NCI-H2081 (cell line): ENCODE measurements at places on chromosomes 12 and 14.

DNA sequence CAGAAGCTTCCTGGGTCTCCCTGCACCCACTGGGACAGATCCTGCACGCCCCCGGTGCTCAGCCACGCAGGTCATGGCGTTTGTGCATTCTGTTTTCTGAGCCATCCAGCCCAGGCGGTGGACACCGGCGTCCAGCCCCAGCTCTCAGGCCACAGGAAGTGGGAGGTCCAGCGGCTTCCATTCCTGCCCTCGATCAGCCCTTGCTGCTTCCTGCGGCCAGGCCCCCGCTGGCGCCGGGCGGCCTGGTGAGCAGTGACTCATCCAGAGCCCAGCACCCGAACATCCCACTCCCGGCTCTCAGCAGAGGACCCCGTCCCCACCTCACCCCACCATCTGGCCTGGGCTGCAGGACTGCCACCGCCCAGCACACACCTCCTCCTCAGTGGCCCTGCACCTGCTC, 18.0 kb upstream of the NUDT14 start:
- no peak for DNase-seq

- DNase-seq, result peak; percentile 100
Observed at GRCh38 chr12:129550353-129550752, 353.5 kb downstream of the TMEM132D start.

- peak; percentile 54 for DNase-seq
Observed at GRCh38 chr12:88577537-88577936, 2.7 kb downstream of the KITLG start.

- DNase-seq, result no peak
Observed at GRCh38 chr12:104480826-104481440, 24.2 kb downstream of the CHST11 start.

DNA sequence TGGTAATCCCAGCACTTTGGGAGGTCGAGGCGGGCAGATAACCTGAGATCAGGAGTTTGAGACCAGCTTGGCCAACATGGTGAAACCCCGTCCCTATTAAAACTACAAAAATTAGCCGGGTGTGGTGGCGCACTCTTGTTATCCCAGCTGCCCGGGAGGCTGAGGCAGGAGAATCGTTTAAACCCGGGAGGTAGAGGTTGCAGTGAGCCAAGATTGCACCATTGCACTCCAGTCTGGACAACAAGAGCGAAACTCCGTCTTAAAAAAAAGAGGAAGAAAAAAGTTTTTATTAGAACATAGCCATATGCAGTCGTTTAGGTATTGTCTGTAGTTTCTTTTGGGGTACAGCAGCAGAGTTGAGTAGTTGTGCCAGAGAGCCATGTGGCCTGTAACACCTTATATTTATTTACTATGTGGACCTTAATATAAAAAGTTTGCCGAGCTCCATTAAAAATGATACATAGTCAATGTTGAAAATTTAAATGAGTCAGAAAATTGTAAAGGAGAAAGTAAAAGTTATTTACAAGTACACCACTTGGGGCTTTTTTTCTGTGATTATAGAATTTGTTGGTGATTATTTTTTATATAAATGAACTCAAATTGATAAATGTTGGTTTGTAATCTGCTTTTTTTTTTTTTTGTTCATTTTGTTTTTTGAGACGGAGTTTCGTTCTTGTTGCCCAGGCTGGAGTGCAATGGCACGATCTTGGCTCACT, 2.2 kb downstream of the ADIPOR2 start:
- DNase-seq, result no peak

GRCh38 chr14:101233021-101233366, 328.3 kb upstream of the DIO3 start:
- DNase-seq, result no peak

- no peak for DNase-seq
Observed at GRCh38 chr12:2295941-2296461, 243.2 kb downstream of the CACNA1C start.

DNA sequence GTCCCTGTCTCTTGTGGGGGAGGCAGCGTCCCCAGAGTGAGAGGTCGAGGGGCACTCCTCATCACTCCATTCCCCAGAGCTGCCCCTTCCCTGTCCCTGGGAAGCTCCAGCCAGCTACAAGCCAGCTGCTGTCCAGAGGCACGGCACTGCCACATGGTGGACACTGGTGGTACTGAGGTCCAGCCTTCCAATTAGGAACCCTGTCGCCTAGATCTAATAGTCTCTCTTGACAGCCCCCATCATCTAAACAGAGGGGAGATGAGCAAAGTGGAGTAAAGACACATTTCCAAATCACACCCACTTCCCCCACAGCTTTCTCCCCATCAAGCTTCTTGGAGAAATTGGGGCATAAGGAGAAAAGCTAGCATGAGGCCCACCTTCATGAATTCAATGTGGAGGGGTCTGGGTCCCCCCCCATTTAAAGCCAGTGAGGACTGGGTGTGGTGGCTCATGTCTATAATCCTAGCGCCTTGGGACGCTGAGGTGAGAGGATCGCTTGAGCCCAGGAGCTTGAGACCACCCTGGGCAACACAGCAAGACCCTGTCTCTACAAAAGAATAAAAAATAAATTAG, 2.1 kb upstream of the INHBE start:
- peak; percentile 73 for DNase-seq
